ENCODE measurements at places on chromosomes 2 and 18.
A peak's percentile ranks its signal among the peaks of the same experiment; 100 is the strongest.

- no peak for DNase-seq
Measured at GRCh38 chr18:75075429-75075841, 133.5 kb downstream of the PTGR3 start.

DNA sequence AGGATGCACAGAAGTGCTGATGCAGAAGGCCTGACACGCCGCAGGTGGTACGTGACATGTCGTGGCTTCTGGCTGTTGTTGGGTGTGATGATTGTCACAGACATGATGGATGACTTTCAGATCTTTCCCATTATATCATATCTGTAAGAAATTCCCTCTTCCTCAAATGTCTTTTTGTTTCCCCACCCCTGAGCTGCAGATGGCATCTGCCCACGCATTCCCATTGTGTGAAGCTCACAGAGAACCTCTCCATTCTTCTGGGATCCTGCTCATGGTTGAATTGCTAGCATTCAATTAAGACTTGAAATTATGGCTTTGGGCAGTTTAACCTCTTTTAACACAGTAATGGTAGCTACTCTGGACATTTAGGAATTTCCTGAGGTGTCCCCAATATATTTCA, 28.3 kb upstream of the EPHA4 start:
- no peak for DNase-seq

- DNase-seq: no peak
Measured at GRCh38 chr18:74905247-74905646, 303.7 kb downstream of the PTGR3 start.

DNA sequence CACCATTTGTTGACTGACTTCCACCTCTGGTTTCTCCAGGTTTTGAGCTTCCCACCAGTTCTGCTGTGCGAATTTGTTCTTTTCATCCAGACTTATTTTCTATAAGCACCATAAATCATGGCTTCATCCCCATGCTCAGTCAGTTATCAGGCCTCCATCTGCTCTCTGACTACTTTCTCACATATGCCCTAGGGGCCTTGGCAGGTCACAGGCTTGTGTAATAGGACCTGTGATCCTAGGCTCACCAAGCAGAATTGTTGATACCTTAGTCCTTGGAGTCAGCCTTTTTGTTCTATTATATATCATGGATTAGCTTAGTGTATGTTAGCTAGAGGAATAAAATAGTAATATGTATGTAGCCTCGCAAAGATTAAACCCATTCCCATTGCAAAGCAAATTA, 284.2 kb upstream of the TANK start:
- DNase-seq: no peak

- no peak for DNase-seq
Measured at GRCh38 chr2:101860157-101860556, 131.6 kb upstream of the IL1R2 start.

DNA sequence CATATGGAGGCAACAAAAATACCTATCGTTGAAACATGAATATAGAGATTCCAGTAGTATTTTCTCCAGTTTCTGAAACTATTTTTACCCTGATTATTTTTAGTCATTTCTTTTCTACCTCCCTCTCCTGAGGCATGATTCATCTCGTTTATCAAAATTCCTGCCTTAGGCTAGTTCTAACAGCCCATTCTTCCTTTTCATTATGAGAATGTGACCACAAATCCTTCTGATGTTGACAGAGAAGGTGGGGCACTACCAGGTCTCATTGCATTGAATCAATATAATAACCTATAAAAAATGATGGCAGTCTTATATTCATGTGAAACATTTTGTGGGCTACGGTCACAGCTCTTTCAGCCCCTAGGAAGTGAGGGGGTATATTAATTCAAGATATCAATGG, 406.5 kb upstream of the UBE2E3 start:
- DNase-seq: no peak

DNA sequence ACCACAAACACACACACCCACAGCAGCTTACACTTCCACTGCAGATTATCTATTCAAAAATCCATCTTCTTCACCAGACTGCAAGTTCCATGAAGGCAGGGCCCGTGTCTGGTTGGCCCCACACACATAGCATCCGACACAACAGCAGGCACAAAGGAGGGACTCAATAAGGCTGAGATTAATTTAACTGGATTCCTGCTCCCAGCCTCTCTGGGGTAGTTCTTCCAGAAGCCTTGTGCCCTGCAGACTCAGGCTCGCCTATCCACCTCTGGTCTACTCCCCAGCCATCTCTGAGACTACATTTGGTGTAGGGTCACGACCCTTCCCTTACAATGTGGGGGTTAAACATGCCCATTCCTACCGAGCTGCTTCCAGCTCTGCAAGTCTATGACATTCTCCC, 57.7 kb downstream of the TRABD2A start:
- no peak for DNase-seq

GRCh38 chr2:80248146-80248545, 56.4 kb downstream of the LRRTM1 start:
- no peak for DNase-seq

- DNase-seq: no peak
Measured at GRCh38 chr2:44741507-44741906, 200.0 kb upstream of the SIX3 start.

DNA sequence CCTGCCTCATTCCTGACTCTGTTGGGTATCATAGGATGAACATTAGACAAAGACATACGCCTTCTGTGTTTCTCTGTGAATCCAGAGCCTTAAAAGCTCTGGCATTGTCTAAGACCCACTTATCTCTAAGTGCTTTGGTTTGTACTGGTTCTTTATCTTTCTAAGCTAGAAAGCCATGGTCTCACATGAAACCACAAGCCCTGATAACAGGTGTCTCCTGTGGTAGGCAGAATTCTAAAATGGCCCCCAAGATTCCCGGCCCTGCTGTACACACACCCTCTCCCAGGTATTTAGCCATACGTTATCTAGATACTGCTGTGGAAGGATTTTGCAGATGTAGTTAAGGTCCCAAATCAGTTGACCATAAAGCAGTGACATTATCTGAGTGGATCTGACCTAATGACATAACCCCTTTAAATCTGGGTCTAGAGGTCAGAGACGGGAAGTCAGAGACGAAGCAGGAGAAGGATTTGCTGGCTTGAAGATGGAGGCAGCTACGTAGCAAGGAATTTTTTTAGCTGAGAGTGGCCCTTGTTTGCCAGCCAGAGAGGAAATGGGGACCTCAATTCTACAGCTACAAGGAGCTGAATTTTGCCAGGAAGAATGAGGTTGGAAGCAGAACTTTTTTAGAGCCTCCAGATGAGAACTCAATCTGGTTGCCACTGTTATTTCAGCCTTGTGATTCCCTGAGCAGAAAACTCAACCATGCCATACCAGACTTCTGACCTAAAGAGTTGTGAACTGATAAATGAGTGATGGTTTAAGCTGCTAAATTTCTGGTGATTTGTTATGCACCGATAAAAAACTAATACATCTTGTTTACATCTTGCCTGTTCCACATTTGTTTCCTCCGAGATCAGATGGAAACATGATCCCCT, 186.7 kb downstream of the CAMKMT start:
- no peak for DNase-seq

GRCh38 chr2:71675296-71675695, 221.9 kb downstream of the DYSF start:
- DNase-seq: no peak

DNA sequence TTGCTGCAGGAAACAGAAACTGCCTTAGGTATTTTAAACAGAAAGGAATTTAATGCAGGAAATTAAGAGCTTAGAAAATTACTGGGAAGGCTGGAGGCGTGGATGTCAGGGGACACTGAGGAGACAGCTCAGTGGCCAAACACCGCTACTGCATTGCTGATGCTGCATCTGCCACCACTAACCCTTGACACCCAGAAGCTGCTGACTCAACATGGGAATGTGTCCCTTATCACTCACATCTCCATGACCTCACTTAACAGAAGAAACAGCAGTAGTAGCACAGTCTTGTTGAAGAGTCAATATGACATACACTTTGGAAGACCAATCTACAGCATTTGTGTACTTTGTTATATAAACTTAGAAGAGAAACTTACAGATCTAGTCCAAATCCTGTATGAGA, 906.1 kb downstream of the SLC4A3 start:
- DNase-seq: no peak

DNA sequence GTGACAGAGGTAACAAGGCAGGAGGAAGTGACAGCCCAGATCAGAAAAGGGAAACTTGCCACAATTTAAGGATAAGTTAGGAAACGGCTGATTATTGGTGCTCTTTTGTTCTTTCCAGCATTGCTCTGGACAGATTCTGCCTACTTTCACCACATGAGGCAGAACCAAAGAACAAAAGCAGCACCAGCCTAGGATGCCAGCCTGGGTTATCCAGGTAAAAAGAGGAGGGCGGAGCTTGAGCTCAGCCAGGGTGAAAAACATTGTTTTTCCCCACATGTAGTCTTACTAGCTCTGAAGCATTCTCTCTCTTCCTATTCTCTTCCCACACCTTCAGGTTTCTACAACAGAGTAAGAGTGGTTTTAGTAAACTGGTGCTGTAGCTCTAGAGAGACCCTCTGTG, 300.5 kb downstream of the TMX3 start:
- no peak for DNase-seq

DNA sequence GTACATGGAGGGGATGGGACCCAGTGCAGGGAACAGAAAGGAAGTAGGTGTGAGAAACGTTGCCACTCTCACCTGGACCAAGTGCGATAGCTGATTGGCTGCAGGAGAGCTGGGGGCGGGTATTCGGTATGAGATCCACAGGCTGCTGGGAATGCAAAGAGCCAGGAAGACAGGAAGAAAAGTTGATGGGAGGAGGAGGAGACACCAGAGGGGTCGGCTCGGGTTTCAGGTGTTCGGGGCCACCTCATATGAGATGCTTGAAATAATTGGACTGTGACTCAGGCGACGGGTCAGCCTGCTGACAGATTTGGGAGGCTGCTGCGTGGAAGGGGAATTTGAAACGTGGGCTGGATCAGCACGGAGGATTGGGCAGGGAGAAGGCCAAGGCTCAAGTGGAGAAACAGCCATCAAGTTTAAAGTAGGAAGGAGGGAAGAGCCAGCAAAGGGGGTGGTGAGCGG, 65.1 kb downstream of the MRPS9 start:
- DNase-seq: no peak

GRCh38 chr2:40346535-40347354, 105.1 kb downstream of the SLC8A1 start:
- DNase-seq: no peak

- no peak for DNase-seq
Measured at GRCh38 chr2:74836675-74837401, 2.9 kb downstream of the HK2 start.

GRCh38 chr2:239250216-239251081, 150.4 kb downstream of the HDAC4 start:
- no peak for DNase-seq

GRCh38 chr2:26469092-26469710, 8.7 kb downstream of the OTOF start:
- peak; percentile 75 for DNase-seq

- DNase-seq: no peak
Measured at GRCh38 chr2:118177884-118178283, 89.6 kb downstream of the INSIG2 start.

DNA sequence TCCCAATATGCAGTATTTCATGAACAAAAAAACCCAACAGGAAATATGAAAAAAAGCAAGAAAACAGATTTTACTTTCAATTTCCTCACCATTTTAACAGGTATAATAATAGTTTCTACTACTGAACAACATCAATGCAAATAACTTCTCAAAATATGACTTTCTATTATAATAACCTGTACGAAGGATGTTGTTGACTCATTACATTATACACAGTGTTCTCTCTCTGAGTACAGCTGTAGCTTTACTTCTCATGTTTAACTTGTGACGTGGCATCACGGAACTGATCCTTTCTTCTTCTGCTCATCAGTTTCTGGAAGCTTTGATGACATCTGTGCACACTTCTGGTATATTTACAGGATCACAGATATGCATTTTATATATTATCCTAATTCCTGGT, 40.0 kb downstream of the FAM228A start:
- no peak for DNase-seq

DNA sequence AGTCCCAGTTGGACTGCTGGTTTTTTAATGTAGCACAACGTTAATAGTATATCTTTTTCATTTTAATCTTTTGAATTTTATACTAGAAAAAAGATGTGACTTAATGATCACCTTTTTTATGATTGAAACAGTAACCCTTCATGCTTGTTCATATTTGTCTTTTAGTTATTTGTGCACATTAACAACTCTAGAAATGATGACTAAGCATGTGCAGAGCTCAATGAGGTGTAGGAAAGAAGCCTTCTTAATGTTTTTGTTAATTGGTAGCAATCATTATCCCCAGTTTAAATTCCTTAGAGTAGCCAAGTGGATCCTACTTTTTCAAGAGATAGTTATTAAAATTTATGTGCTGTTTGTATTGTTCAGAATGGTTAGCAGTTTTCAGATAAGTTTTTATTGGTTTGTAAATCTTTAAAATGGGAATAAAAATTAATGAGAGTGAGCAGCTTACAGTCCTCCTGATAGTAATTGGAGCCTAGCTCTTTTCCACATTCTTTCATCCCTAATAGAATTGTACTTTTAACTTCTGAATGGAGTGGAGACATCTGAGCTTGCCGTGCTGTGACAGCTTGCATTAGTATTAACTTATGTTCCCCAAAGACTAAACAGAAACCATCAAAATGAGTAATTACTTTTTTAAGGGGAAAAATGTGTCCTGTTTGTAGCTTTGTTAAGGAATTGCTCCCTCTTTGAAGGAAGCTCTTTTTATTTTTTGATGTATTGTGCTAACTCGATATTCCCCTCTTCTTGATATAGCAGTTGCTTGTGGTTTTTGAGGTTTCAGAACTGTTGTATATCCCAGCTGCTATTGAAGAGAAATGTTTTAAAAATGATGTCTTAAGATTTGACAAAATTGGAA, 17.3 kb downstream of the PIK3C3 start:
- DNase-seq: no peak

- no peak for DNase-seq
Measured at GRCh38 chr2:1825046-1825445, 80.7 kb upstream of the PXDN start.

Data from stimulated activated naive CD8-positive, alpha-beta T cell treated with anti-CD3 and anti-CD28 coated beads, Interleukin-15, Interleukin-2, amounts not matched to agents 100 U/mL and 50 U/mL, for 24 hours (primary cell).